NAMALWA (cell line): ENCODE measurements at places on chromosomes 5 and 9.

- no peak for DNase-seq
These were observed 77.6 kb upstream of the SAP30L start for GRCh38 chr5:154368041-154368800.

DNA sequence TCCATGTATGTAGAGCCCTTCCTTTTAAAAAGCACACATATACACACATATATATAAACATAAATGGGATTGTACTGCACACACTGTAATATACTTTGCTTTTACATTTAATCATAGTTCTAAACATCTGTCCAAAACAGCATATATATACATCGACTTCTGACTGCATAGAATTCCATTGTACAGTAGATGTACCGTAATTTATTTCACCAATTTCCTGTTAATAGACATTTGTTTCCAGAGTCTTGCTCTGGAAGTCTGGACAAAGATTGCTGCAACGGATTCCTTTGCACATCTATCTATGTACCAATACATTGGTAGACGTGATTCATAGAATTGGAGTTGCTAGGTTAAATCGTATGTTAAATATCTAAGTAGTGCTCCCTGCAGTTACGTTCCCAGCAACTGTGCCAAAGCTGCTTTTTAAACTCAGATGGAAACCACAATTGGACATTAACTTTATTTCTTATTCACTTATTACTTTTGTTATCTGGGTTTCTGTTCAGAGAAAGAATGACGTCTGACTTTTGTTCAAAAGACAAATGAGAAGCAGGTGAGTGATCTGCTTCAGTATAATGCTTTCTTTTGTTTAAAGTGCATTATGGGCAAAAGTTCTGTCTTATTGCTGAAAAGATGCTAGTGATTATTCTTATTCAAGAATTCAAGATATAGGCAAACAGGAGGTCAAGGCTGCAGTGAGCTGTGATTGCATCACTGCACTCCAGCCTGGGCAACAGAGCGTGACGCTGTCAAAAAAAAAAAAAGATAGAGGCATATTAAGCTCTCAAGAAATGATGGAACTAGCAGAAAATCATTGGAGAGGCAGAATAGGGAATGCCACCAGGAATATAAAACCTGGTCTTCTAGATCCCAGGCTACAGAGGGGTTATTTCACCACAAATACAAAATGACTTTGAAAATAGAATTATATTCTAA is 138.2 kb downstream of the FGF1 start:
- DNase-seq: no peak

DNA sequence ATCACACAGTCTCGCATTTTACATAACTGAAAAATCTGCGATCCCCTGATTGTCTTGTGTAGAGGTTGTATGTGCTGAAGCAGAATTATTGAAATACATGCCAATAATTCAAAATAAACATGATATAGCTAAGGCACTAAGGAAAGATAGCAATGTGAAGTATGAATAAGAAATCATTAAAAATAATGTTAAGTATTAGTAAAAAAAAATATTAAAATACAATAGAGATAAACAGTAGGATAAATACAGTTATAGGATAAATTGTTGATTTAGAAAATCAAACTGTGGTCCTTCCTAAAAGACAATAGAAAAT is 121.1 kb downstream of the FBXL17 start:
- DNase-seq: no peak

DNA sequence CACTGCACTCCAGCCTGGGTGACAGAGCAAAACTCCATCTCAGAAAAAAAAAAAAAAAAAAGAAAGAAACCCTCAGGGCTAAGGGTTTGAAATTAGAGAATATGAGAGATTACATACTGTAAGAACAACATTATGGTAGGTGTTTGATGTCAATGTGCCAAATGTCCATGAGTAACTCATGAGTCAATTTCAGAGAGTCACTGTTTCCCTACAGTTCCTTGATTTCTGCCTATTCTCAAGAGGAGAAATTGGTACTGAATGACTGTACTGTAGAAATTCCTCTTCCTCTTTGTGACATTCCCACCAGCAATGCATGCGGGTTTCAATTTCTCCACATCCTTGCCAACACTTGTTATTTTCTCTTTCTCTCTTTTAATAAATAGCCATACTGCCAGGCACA is 35.2 kb downstream of the MARVELD2 start:
- DNase-seq: no peak

- DNase-seq: no peak
These were observed 95.4 kb downstream of the CAVIN4 start for GRCh38 chr9:100673249-100673648.

DNA sequence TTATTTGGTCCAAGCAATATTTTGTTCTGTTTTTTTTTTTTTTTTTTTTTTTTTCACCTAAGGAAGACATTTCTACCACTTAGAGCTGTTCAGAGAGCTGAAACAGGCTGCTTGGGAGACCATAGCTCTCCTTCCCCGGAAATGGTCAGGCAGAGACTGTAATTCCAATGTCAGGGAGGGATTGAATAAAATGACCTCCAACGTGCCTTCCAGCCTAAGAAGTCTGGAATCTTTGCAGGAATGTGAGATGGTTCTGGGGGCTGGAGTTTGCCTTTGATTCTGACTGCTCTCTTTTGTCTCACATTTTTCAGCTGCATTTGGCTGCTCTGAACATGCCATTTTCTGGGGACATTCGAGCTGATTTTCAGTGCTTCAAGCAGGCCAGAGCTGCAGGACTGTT is 38.3 kb upstream of the TGFBR1 start:
- DNase-seq: no peak

DNA sequence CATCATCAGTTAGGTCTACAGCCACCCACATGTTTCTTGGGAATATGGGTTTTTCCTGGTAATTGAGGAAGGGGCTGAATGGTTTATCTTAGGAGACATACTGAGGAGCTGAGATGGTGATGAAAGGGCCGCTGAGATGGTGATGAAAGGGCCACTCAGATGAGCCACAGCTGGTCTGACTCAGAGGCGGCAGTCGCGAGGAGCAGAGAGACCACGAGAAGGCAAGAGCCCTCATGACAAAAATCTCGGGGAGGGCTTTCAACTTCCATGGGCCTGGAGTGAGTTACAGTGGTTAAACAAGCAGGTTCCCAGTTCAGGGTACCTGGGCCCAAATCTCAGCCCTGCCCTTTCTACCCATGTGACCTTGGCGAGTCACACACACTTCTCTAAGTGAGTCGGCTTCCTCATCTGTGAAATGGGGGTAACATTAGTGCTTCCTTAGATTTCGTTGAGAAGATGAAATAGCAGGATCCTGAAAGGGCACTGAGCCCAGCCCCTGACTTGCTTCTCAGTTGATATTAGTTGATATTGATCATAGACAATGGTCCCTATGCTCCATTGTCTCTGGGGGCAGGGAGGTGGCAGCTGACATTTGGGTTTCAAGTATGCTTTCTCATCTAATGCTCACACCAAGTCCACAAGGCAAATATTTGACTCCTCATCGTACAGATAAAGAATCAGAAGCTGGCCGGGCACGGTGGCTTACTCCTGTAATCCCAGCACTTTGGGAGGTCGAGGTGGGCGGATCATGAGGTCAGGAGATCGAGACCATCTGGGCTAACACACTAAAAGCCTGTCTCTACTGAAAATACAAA is 169.5 kb downstream of the RGS3 start:
- DNase-seq: no peak

GRCh38 chr9:88992556-88992955 is 1.3 kb downstream of the S1PR3 start:
- no peak for DNase-seq

GRCh38 chr9:137715321-137715720 is 96.5 kb downstream of the EHMT1 start:
- DNase-seq: no peak

- peak; percentile 37 for DNase-seq
These were observed 78.3 kb downstream of the PARP8 start for GRCh38 chr5:50744776-50745175.
